Lower leg skin (tissue), 4 donors: ENCODE measurements at places on chromosomes 16 and 17.

DNA sequence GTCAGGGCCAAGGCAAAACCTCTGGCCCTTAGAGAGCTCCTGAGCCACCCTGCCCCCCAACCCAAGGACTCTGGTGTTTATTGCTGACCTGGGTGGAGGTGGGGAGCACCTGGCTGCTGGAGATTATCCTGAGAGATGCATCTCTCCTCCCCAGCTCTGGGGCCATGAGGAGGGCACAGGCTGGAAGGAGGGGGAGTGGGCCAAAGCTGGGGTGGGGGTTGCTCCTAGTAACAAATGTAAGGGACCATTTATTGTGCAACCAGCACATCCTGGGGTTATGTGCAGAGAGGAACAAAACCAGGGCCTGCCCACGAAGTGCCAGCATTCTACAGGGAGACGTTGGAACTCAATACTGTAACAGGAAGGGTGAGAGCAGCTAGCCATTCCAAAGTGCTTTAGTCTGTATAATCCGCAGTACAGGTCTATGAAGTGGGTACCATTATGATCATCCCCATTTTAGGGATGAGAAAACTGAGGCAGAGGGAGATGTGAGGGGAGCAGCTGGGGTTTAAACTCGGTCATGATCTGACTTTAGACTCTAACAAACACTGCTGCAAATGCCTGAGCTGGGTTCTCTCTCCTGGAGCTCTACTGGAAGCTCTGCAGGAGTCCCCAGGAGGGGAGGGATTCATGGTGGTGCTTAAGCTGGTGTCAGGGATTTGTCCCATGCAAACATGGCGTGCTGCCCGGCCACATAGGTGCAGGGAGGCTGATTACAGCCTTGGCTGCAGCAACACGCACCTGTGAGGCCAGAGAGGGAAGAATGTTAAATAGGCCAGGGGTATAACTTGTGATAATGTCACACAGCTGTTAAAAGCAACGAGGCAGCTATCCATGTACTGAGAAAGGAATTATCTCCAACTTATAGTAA lies 1.4 kb upstream of the RHBDF2 start:
- no peak for DNase-seq

GRCh38 chr17:9802294-9802693 lies 10.9 kb upstream of the DHRS7C start:
- no peak for DNase-seq

DNA sequence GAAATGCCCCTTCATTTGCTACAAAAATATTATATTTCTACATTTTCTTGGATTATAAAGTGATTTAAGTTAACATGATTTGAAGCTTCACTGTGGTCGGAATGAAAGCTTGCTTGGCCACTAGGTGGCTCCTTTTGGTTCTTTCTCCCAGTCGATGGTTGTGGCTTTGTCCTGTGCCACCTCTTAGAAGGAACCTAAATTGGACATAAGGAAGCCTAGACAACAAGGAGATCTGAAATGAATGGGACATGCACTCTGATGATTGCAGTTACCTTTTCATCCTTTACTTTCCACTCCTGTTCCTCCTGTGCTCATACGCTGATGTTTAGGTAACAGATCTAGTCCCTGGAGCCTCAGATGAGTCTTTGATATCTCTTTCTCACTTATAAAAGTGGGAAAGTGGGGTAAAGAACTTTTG lies 39.2 kb downstream of the FTO start:
- no peak for DNase-seq

GRCh38 chr17:2137342-2138098 lies 82.6 kb downstream of the HIC1 start:
- peak; percentile 56 for DNase-seq

- DNase-seq = no peak
Observed at GRCh38 chr17:35374766-35375344, 1.4 kb upstream of the SLFN11 start.

GRCh38 chr16:87541872-87542234 lies 49.0 kb upstream of the ZCCHC14 start:
- DNase-seq = no peak

DNA sequence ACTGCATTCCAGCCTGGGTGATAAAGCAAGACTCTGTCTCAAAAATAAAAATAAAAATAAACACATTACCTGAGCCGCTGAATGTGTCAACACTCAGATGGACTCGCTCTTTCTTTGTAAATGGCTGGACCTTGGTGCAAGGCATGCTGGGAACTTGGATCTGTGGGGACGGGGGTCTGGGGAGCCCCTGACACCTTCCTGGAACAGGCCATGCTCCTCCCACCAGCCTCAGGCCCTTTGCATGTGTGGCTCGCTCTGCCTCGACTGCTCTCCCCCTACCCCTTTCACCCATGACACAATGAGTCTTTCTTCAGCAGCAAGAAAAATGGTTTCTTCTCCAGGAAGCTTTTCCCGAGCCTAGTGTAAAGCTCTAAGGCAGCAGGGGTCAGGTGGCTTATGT lies 94.0 kb upstream of the CDH5 start:
- no peak for DNase-seq

GRCh38 chr16:49918257-49918656 lies 62.3 kb upstream of the ZNF423 start:
- DNase-seq = no peak

DNA sequence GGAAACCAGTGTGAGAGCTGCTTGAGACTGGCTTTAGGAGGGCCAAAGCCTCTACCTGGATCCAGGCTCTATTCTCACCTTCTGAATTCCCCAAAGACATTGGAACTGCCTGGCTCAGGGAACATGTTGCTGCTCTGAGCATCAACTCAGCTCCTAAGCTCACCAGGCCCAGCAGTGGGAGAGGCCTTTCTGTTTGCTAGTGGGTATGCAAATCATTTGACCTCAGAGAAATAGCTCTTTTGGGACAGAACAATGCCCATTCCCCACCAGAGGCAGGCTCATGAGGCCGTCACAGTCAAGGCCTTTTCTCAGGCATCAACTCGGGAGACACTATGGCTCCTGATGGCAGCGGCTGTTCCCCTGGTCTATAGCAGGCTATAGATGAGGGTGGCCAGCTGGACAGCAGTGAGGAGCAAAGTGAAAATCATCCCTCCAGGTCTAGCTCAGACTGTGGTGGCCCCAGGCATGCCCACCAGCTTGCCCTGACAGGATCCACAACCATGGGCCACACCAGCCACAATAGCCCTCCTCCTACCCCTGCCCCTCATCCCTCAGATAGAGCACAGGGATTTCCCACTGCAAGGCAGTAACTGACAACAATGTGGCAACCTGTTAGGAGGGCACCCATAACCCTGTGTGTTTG lies 30.4 kb upstream of the GFOD2 start:
- no peak for DNase-seq

- no peak for DNase-seq
Observed at GRCh38 chr17:78432226-78433012, 54.0 kb downstream of the PGS1 start.

- DNase-seq = no peak
Observed at GRCh38 chr17:60395508-60396065, 3.7 kb upstream of the USP32 start.

DNA sequence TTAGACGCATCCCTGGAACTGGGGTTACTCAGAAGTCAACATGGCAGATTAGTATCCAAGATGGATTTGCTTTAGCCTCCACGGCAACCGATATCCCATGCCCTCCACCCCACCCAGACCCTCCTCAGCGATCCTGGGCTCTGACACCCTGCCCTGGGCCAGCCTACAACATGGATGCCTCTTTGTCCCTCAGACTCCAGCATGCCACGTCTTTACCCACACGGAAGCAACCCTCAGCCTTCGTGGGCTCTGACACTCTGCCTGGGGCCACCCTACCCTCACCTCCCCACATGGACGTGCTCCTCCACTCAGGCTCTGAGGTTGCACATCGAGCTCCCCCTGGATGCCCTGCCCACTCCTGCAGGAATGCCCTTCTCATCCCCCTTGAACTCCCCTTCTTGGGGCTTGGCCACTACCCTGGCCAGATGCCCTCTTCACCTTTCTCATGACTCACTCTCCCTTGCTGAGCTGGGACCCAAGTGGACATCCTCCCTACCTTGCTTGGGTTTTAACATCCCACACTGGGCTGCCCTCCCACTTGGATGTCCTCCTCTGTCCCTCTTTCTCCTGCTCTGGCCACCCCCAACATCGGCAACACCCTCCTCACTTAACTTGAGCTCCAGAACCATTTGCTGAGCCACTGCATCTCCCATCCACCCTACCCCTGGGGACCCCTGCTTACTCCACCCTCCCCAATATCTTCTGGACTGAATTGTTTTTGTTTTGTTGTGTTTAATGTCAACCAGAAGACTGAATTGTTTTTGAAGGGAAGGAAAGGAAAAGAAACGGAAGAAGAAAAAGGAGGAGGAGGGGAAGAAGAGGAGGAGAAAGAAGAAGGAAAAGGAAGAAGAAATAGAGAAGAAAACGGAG lies 18.3 kb upstream of the TMEM92 start:
- no peak for DNase-seq

GRCh38 chr16:73817526-73818324 lies 478.9 kb upstream of the PSMD7 start:
- DNase-seq = no peak

- DNase-seq = no peak
Observed at GRCh38 chr16:30085247-30085646, 6.5 kb downstream of the TBX6 start.

DNA sequence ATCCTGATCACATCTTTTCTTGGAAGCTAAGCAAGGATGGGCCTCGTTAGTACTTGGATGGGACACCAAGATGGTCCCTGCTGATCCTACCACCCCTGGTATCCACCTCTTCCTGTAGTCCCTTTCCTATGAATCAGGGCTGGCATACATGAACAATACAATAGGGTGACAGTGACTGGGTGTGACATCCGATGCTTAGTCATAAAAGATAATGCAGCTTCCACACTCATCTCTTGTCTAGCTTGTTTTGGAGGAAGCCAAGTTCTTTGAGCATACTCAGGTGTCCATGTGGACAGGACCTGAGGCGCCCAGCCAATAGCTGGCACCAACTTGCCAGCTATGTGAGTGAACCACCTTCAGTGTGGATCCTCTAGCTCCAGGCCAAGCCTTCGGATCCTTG lies 62.5 kb upstream of the NFAT5 start:
- DNase-seq = no peak

- peak; percentile 81 for DNase-seq
Observed at GRCh38 chr17:77613218-77613617, 345.3 kb upstream of the TNRC6C start.

GRCh38 chr17:909642-910323 lies 69.8 kb downstream of the NXN start:
- peak; percentile 95 for DNase-seq

- no peak for DNase-seq
Observed at GRCh38 chr16:89616623-89617022, 3.2 kb downstream of the DPEP1 start.

- DNase-seq = no peak
Observed at GRCh38 chr16:9102943-9103342, 11.5 kb downstream of the HAPSTR1 start.

DNA sequence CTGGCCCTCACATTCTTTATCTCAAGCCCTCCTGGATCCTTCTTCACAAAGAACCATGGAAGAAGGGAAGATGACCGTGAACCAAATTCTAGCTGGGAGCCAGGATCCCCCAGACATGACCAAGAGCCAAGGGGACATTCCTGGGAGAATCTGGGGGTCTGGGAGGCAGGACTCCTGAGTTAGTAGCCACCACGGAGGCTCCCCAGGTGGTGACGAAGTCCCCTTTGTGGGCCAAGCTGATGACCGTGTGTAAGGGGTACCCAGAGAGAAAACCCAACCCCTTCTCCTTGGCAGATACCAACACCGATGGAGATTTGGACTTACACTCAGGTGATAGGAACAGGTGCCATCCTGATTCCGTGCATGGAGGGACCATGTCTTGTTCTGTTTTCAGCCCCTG lies 6.8 kb upstream of the GFAP start:
- DNase-seq = no peak

GRCh38 chr16:16147316-16147999 lies 75.8 kb downstream of the ABCC6 start:
- DNase-seq = no peak

GRCh38 chr17:71959154-71959553 lies 161.7 kb upstream of the SOX9 start:
- DNase-seq = no peak

DNA sequence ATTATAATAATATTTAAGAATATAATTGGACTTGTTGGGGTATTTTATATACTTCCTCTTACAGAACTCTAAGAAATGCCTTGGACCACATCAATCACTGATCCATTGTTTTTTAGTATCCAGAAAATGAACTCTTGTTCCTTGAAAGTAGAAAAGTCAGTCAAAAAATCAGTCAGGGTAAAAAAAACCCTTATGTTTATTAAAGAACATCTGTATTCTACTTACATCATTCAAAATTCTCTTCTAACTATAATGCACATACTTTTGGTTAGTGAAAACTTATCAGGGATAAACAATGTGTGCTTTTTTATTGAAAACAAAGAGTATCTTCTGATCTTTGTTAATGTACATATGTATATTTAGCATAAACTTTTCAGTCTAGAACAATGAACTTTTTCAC lies 23.5 kb upstream of the CDR2 start:
- no peak for DNase-seq

DNA sequence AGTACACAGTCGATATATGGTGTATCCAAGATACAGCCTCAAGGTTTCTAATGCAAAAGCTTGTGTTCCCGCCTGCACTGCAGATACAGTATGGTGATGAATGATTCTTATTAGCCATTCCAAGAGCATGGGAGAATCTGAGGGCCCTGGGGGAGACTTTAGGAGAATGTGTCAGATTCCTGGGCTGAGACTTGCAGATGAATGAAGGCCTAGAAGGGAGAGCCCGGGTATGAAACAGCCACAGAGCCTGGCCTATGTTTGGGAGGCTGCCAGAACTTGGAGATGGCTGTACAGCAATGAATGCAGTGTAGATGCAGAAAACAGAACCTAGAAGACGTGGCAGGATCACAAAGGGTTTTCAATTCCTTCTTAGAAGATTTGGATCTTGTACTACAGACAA lies 510.7 kb downstream of the HAPSTR1 start:
- DNase-seq = no peak

DNA sequence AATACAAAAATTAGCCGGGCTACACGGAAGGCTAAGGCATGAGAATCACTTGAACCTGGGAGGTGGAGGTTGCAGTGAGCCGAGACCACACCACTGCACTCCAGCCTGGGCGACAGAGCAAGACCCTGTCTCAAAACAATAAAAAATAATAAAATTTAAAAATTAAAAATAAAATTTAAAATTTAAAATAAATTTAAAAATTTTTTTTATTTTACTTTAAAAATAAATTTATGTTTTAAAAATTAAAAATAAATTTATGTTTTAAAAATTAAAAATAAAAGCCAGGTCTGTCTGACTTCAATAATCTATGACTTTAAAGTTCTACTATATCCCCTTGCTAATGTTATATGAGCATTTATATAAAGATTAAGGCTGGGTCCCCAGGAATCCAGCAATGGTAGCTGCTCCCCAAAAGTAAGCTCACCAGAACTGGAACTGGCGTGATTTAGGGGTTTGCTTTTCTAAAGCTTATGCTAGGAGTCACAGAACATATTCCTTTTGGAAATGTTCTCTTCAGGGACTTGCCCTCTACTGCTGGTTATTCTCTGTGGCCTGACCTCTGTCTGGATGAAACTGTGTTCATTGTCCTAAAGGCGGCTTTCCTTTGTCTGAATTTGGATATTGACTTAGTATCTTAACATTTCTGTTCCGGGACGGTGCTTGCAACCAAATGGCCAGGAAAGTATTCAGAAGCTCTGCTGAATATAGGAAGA lies 140.2 kb upstream of the NOL11 start:
- DNase-seq = no peak
